AG08396 (cell line): ENCODE measurements at places on chromosomes 6 and 20.

GRCh38 chr6:47007657-47008396 lies 34.3 kb downstream of the ADGRF1 start:
- DNase-seq = no peak

- peak; percentile 28 for DNase-seq
Measured at GRCh38 chr20:33793011-33793931, 17.9 kb upstream of the CHMP4B start.

- no peak for DNase-seq
Measured at GRCh38 chr6:83815631-83816272, 37.4 kb upstream of the RIPPLY2 start.

DNA sequence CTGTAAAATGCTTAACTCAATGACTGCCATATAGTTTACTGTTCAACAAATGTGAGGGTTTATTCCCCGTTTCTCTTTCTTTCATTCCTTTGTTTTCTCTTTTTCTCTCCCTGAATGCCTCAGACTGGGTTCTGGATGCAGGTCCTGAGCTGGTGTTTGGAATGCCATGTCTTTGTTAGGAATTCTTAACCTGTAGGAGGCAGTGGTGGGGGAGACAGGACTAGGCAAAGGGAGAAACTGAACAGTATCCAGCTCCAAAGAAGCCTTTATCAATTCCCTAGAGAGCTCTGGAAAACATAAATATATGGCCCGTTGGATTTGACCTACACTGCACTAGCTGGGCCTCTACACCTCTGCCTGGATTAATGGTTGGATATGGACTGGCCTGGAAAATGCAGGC lies 621.2 kb upstream of the SLC35B3 start:
- DNase-seq = no peak

DNA sequence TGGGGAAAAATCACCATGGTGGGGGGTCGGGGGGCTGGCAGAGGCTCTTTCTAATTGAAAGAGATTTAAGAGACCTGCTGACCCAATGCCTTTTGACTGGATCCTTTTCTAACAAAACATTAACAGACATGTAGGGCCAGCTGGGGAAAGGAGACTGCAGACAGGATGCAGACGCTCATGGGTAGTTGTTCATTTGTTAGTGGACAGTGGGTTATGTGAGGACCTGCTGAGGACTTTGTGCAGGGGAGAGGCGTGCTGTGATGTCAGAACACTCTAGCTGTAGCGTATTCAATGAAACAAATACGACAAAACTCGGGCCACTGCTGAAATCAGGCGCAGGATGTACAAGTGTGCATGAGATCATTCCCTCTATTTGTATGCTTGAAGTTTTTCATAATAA lies 1.2 kb downstream of the IP6K3 start:
- no peak for DNase-seq

GRCh38 chr6:40809627-40810026 lies 222.5 kb upstream of the LRFN2 start:
- DNase-seq = no peak

- no peak for DNase-seq
Measured at GRCh38 chr20:34615477-34615876, 57.0 kb downstream of the MAP1LC3A start.

- DNase-seq = no peak
Measured at GRCh38 chr20:57468523-57469417, 56.2 kb downstream of the CTCFL start.

DNA sequence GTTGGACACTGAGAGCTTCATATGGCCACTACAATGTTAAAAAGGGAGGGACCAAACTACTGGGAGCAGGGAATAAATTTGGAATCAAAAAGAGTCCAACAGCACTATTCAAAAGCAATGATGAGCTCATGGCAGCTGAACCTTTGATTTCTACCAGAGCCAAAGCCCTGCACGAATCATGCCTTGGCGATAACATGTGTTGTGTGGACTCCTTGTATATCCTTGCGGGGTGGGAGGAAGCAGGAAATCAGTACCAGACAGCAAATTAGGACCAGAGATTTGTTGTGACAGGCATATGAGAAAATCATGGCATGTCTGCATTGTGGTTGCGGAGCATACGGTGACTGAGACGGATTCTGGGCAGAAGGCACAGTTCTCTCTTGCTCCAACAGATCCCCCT lies 85.6 kb upstream of the EMILIN3 start:
- no peak for DNase-seq

- no peak for DNase-seq
Measured at GRCh38 chr6:164331026-164331425, 916.5 kb downstream of the QKI start.

GRCh38 chr6:48016020-48016755 lies 94.8 kb downstream of the PTCHD4 start:
- no peak for DNase-seq

- peak; percentile 57 for DNase-seq
Measured at GRCh38 chr20:38343311-38344106, 2.8 kb upstream of the LBP start.

GRCh38 chr6:43396408-43397149 lies 27.1 kb upstream of the ZNF318 start:
- no peak for DNase-seq

DNA sequence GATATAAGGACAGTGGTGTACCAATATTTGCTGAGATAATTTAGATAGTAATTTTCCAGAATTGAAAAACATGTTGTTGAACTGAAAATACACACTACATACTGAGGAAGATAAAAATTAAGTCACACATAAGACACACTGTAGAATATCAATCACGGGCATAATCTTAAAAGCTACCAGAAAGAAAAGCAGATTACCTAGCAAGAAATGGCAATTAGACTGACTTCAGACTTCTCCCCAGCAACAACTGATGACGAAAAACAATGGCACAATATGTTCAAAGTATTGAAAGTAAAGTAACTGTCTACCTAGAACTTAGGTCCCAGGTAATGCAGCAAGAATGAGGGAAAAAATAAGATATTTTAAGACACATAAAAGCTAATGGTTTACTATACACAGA lies 46.5 kb downstream of the NOL7 start:
- DNase-seq = no peak

GRCh38 chr6:118292558-118292957 lies 255.5 kb upstream of the PLN start:
- DNase-seq = no peak

DNA sequence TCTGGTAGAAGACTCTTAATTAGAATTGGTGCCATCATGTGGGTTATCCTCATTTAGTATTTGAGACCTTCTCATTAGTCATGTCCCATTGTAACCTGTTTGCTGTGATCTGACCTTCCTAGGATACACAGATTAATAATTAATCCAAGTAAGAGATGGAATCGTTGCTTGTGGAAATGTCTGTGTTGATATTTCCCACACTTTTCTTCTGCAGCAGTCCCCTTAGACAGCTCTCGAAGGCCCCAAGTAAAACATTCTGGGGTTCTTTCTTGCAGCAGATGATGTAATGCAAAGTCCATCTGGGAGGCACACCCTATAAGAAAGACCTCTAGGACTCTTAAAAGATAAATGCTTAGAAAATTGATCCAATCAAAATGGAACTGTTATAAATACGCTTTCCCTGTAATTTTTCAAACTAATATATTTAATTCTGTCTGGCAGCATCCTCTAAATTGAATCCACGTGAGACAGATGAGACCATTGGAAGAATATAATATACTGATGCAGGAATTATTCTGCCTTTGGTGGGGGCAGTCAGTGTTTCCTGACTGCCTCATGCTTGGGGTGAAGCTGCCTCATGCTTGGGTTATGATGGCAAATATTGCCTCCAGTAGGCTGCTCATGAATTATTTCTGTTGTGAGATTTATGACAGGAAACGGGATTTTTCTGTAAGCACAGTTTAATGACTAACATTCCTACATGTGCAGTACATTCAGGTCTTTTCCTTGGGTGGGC lies 54.5 kb upstream of the ARMC2 start:
- no peak for DNase-seq

GRCh38 chr20:41268402-41268801 lies 49.1 kb downstream of the ZHX3 start:
- no peak for DNase-seq

- DNase-seq = no peak
Measured at GRCh38 chr6:39289490-39289889, 24.7 kb downstream of the KCNK17 start.

- no peak for DNase-seq
Measured at GRCh38 chr6:150846641-150847040, 18.9 kb upstream of the MTHFD1L start.

GRCh38 chr6:28876710-28877109 lies 47.1 kb downstream of the TRIM27 start:
- no peak for DNase-seq

DNA sequence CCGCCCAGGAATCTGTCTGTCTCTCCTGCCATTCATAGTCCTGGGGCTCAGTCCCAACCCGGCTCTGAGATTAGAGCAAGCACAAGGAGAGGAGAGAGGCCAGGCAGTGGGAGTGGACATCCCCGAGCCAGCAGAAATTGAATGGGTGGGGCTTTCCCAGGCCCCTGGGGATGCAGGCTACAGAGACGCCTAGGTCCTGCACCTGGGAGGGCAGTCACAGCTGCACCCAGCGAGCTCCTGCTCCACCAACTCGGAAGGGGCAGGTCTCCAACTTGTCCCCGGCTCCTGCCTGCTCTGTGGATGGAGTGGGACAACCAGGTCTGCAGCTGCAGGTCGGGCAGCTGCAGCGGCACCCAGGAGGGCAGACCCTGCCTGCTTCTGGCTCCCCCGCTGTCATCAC lies 11.1 kb upstream of the AIG1 start:
- DNase-seq = no peak

DNA sequence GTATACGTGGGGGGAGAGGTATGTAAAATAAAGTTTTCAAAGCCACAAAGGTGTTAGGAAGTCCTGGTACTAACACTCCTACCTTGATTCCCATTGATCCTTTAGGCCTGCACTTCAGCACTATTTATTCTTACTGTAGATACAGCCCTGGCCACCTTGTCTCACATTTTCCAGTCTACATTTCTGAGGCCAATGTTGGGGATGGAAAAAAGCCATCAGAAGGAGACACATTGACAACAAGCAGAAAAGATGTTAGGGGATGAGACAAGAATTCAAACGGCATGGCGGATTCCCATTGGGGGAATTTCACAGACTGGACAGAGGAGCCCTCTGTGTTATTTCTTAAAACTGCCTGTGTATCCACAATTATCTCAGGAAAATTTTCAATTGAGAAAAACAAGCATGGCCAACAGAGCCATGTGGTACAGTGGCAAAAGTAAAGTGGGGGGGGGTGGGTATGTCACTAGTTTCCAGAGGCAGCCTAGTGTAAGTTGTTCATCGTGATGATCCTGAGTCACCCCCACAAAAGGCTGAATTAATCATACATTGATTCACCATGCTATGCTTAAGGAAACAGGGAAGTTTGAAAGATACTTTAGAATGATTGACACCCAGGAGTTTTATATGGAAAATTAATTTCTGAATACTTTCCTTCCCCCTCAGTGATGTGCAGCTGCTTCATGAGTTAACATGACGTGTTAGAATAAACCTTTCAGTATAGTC lies 40.5 kb downstream of the RREB1 start:
- DNase-seq = peak; percentile 63

DNA sequence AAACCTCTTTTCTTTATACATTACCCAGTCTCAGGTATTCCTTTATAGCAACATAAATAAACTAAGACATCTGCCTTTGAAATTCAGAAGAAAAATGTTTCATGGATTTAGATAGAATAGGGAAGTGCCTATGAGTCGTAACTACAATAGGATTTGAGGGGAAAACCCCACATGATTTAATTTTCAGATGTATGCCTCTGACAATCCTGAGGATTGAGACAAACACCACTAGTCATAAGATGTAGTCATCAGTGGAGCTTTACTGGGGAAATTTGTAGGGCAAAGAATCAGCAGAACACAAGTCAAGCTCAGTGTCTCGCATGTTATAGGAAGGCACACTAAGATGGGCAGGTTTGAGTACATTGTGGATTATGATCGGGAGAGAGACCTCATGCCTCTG lies 566.4 kb downstream of the BMP2 start:
- no peak for DNase-seq

- DNase-seq = no peak
Measured at GRCh38 chr6:25002326-25003091, 66.7 kb upstream of the RIPOR2 start.

- no peak for DNase-seq
Measured at GRCh38 chr6:110419028-110419739, 3.8 kb upstream of the DDO start.

- peak; percentile 73 for DNase-seq
Measured at GRCh38 chr6:134063966-134064445, 11.6 kb upstream of the SLC2A12 start.

DNA sequence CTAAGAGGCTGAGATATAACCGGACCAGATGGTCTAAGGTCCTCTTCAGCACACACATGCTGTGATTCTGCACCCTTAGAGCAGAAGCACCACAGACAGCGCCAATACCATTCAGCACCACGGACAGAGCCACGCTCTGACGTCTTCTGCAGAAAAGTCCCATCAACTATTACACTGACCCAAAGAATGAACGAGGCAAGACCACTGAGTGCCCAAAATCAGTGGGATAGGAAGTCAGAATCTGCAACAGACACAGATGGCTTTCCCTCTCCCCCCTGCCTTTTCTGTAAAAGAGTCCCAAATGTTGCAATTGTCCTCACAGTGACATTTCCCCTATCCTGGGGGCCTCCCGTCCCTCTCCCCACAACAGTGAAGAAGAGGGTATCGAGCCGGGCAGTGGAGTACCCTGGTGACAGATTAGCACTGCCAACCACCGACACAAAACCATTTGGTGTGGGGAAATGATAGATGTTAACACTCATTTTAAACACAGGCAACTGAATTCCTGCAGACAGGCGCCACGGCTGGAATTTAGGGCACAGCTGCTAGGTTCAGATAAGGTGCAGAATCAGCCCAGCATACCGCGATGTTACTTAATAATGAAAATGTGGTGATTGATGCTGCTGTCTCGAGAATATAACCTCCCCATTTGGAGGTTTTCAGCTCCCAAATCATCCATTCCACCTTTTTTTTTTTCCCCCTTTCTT lies 66.6 kb upstream of the CTNNBL1 start:
- peak; percentile 63 for DNase-seq

DNA sequence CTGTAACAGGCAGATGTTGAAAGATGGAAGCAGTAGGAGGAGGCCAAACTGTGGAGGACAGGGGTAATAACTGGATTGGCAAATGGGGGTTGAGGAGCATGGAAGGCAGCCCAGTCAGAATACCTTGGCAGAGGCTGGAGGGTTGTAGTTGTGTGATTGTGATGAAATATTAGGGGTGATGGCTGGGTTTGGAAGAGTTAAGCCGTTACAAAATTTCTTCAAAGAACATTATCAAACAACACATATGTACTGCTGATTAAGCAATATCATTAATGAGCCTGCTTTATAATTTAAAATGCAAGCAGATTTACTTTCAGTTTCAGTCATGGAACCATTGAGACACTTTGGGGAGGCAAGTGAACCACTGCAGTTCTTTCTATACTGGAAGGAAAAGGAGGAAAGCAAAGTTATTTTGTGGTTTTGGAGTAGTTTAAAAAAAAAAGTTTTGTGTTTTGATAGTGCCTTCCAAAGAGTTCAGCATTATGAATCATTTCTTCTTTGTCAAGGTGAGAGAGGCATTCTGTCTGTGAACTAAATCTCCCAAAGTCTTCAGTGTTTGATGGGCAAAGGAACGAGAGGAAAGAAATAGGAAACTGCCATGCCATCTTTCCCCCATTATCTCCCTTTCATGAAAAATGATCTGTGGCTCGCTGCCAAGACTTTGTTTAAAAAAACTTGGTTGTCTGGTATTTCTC lies 20.7 kb downstream of the FOXO3 start:
- peak; percentile 60 for DNase-seq

GRCh38 chr6:111585241-111585973 lies 20.3 kb downstream of the TRAF3IP2 start:
- DNase-seq = no peak

- no peak for DNase-seq
Measured at GRCh38 chr20:1867495-1868260, 27.5 kb upstream of the SIRPA start.

- DNase-seq = no peak
Measured at GRCh38 chr6:97405818-97406409, 122.9 kb upstream of the MMS22L start.
